Activated CD8-positive, alpha-beta memory T cell treated with anti-CD3 and anti-CD28 coated beads, Interleukin-2, amount 50 U/mL, for 48 hours (primary cell): ENCODE measurements at places on chromosomes 16 and 17.

- peak; percentile 84 for DNase-seq
Observed at GRCh38 chr16:68079626-68080344, 5.4 kb upstream of the NFATC3 start.

GRCh38 chr17:80453126-80453997 is 23.0 kb downstream of the NPTX1 start:
- no peak for DNase-seq

DNA sequence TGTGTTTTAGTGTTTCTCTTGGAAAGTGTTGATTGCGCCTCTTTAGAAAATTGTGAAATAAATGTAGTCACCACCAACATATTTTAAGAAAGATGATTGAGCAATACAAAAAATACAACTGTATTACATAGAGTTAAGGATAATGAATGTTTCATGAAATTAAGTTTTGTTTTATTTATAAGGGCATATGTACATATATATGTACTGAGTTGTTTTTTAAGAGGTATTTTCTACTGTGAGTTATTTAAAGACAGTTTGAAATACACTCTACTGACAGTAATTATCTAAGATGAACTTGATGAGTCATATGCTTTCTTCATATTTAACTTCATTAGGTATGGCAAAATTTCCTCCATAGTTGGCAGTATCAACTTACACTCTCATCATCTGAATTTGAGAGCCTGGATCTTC is 411.7 kb downstream of the HS3ST3B1 start:
- DNase-seq: no peak

DNA sequence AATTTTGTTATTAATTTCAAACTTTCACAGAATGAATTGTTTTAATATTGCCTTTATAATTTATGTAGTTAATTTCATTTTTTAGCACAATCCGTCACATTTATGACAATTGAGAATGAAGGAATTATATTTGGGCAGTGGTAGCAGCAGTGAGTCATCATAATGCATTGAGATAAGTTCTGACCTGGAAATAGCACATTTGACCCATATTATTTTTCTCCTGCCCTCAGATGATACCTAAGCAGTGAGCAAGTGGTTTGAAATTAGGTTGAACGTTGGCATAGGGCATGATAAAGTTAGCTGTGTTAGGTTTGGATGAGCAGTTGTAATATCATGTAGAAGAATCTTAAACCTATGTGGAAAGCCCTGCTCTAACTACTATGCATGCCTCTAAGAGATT is 1431.3 kb upstream of the CDH8 start:
- no peak for DNase-seq

GRCh38 chr17:38417210-38417951 is 10.9 kb upstream of the ARHGAP23 start:
- no peak for DNase-seq

GRCh38 chr17:57735707-57736106 is 9.4 kb downstream of the CCDC182 start:
- no peak for DNase-seq

- DNase-seq: no peak
Observed at GRCh38 chr17:79927136-79927661, 88.0 kb upstream of the CBX4 start.

DNA sequence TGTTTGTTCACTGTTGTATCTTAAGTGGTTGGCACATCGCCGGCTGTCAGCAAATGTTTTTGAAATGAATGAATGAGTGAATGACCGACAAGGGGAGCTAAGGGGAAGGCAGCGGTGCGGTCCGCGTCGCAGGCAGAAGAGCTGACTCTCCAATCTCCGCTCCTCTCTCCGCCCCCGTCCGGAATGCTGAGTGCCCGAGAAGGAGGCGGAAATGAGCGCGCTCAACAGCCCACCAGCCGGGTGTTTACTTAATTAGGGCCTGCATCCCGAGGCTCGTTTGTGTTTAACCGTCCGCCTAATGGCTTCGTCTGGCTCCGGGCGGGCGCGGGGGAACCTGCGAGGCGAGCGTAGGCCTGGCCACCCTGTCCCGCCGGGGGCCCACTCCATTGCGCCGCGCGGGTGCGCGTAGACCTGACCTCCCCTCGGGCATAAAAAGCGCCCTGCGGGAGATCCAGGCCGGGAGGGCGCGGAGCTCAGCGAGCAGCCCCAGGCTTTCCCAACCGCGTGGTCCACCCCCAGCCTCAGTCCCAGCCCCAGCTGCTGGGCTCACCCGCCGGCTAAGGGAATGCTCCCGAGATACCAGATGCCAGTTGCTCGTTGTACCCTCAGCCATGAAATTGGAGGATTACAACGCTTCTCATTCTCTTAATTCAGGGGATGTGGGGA is 2.5 kb upstream of the CDH3 start:
- DNase-seq: no peak

DNA sequence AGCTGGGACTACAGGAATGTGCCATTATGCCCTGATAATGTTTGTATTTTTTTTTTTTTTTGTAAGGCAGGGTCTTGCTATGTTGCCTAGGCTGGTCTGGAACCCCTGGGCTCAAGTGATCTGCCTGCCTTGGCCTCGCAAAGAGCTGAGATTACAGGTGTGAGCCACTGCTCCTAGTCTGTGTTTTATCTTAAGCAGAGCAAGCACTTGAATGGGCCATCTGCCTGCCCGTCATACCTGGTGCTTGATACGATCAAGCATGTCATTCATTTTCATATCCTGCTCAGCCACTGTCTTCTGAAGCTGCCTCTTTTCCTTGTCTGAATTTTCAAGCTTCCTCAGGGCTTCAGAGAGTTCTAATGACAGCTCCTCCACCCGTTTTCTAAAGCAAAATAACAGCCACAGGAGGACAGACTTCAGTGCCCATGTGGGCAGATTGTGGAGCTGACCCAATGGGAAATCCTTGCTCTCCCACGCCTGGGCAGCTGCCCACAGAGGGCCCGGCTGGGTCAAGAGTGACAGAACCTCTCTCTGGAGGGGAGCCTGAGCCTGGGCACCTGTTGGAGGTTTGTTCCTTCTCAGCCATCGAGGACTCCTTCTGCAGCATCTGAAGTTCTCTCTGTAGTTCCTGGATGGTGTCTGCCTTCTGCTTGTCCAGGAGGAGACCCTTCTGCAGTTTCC is 36.5 kb downstream of the DHX38 start:
- DNase-seq: no peak

- no peak for DNase-seq
Observed at GRCh38 chr16:88526008-88526905, 43.9 kb upstream of the ZC3H18 start.

GRCh38 chr17:44112284-44113280 is 10.9 kb downstream of the HDAC5 start:
- DNase-seq: no peak

GRCh38 chr17:59451706-59452105 is 113.7 kb upstream of the DHX40 start:
- DNase-seq: no peak

DNA sequence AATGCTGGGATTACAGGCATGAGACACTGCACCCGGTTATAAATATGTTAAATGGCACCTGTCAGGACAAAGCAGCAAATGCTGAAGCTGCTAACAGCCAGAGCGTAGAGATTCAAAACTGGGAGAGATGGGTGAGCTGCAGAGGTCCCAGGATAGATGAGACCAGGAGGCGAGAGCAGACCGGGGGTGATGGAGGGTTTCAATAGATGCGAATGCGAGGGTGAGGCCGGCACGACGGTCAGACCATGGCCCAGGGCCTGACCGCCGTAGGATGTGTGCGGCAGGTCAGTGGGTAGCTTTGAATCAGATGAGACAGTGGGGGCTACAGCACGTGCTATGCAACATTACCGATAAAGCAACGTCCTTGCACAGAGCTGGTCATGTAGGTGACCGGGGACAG is 14.3 kb downstream of the CCDC40 start:
- DNase-seq: no peak

DNA sequence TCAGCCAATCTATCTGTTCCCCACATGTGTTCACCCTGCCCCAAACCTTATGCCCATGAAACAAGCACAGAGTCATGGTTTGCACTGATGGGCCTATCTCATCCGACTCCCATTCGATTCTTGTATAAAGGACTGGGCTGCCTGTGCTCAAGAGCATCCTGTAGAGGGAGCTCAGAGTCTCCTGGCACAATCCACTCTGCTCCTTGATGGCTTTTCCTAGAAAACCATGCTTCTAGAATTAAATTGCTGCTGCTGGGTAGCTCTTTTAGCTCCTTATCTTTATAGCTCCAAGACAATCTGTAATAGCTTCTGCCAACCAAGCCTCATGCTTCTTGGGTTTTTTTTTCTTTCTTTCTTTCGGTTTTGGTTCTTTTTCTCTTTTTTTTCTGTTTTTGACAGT is 9.7 kb downstream of the ZNF19 start:
- DNase-seq: no peak

DNA sequence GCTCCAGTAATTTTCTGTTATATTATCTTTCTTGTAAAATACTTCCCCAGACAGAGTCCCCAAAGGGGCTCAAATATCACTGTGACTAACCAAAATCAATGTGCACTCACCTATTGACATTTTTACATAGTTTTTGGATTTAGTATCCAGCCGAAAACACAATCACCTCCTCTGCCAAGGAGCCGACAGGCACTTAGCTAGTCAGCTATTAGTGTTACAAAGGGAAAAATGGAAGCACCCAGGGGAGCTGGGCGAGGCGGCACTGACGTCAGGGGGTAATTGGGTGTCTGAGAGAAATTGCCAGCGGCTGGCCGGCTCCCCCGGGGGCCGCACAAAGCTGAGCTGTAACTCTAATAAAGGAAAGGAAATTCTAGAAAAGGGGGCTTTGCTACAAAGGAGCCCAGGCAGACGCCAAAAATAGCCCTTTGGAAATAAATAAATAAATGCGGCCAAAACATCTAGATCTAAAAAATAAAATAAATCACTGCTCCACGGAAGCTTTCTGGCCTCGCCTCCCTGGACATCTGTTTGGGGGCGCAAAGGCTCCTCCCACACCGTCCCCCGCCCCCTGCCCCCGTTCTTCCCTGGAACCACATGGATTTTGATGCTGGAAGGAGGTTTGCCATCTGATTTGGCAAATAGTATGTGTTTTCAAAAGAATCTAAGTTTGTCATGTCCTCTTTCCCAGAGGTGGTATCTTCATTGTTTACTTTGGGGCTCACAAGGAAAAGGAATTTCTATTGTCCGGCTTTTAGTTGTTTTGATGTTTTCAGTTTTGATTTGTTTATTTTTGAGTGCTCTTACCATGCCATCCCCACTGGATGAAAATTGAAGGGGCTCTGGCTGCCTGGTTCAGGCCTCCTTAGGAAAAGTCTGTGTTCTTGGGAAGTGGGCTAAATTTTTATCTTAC is 156.7 kb downstream of the ZNF423 start:
- no peak for DNase-seq

DNA sequence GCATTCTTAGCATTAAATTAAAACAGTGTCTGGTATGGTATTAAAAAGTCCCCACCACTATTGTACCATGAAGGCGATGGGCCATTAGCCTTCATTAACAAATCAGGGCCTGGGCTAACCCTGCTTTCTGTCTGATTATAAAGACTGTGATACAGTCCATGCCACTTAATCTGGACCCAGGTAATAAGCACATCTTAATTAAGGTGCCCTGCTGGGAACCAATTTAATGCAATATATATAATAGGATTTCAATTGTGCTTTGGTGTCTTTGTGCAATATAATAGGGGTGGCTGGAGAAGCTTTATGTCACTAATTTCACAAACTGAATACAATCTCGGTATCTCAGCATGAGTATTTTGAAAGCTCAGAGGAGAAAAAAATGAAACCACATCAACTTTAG is 64.4 kb upstream of the CDH8 start:
- DNase-seq: no peak

DNA sequence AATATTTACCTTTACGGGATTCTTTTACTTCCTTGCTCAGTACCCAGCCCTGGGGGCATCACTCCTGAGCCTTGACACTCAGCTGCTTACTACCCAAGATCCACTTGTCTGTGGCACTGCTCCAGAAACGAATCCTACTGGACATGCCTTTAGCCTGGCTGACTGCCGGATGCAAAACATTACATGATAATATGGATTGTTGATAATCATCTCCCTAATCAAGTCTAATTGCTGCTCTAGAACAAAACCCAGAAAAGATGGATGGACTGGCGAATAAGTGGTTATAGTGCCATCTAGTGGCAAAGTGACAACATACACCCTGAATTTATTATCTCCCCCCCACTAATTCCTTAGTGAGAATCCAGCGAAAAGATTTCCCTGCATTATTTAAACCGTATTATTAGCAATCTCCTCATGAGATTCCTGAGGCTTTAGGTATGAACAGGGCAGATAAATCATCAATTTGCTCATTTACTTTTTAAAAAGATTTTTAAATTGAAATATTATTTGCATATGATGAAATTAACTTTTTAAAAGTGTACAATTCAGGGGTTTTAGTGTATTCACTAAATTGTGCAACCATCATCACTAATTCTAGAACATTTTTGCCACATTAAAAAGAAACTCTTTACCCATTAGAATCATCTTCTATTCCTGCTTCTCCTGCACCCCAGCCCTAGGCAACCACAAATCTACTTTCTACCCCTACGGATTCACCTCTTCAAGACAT is 61.6 kb downstream of the RGS9 start:
- no peak for DNase-seq

DNA sequence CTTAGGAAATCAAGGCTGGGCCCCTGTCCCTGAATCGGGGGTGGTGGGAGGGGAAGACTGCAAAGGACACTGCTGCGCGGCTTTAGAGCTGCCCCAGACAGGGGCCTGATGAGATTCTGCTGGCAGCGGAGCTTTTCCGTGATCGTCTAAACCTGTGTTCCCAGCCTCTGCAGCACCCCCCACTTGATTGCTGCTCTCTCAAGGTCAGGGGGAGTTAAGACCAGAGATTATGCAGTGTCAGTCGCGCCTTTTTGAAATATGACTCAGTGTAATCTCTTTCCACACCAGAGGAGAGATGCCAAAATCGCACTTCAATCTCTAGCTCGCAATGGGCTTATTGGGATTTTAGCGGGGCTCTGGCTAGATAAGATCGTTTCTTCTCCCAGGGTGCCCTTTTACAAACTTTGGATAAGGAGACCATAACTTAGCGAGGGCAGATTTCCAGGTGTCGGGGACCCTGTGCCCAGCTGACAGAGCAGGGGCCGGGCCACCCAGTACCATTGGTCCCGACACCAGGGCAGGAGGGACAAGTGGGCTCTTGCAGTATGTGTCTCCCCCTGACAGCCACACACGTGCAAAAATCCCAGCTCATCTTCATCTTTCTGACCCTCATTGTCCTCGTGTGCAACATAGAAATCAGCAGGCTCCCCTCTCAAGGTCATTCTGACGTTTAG is 87.0 kb downstream of the IRX3 start:
- no peak for DNase-seq

- DNase-seq: no peak
Observed at GRCh38 chr17:54891176-54891821, 9.4 kb upstream of the TOM1L1 start.

- DNase-seq: no peak
Observed at GRCh38 chr16:85225257-85225656, 113.0 kb upstream of the CIBAR2 start.

DNA sequence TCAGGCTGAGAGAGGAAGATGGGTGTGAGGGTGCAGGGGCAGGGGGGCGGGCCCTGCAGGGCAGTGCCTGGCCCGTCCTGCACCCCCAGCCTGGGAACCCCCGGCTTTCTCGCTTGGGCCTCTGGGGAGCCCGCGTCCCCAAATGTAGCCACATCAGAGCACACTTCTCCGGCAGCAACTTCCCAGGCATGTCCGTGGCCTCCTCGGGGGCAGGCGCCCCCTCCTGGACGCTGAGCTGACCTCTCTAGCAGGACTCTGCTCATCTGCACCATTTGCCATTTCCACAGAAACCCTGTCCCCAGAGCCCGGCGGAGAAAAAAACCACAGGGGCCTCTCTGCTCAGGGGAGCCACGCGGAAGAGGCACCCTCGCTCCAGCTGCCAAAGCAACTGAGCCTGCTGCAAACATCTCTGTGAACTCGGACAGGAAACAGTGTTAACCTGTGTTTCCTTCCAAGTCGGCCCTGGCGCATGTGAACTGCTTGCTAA is 63.4 kb downstream of the KLHDC4 start:
- peak; percentile 74 for DNase-seq
